ENCODE measurements at places on chromosomes 1 and 21.

GRCh38 chr1:146007489-146008133 is 11.2 kb upstream of the TXNIP start:
- DNase-seq, result no peak

GRCh38 chr1:30968220-30968971 is 59.8 kb upstream of the SDC3 start:
- DNase-seq, result no peak

- DNase-seq, result no peak
These were observed 75.4 kb downstream of the MDM4 start for GRCh38 chr1:204591473-204592090.

DNA sequence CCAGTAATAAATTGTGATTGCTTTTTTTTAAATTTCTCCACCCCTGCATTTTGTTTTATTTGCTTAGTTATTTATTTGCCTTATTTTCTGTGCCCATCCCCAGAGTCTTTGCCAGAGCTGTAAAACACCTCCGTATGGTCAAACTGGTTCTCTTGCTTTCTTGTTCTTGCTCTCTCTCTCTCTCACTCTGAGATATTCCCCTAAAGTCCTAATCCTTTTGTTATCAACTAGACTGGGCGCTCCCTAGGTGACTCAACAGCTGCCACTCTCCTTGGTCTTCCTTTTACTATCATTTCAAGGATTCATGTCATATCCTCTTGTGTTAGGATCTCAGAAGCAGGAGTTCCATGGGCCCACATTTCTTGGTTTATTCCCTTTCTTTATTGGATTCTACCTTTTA is 160.0 kb downstream of the PRDM2 start:
- DNase-seq, result no peak

DNA sequence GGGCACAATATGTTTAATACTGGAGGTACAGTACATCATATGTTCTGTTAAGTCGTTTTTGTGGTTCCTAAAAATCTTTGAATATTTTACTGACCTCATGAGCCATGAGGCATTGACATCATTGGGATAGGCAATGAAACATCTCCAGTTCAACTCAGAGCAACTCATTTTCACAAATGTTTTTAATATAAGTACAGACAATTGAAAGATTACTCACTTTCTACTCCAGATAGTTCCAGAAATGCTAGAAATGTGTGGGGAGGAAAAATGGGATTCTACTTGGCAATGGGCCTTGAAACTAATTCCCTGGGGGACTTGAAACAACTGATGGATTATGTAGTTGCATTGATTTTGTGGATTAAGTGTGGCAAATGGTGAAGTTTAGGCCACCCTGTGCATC is 7.2 kb upstream of the C8B start:
- DNase-seq, result no peak

GRCh38 chr21:27206368-27206982 is 239.6 kb upstream of the ADAMTS5 start:
- DNase-seq, result no peak

GRCh38 chr1:218904416-218904815 is 269.3 kb upstream of the LYPLAL1 start:
- DNase-seq, result no peak

DNA sequence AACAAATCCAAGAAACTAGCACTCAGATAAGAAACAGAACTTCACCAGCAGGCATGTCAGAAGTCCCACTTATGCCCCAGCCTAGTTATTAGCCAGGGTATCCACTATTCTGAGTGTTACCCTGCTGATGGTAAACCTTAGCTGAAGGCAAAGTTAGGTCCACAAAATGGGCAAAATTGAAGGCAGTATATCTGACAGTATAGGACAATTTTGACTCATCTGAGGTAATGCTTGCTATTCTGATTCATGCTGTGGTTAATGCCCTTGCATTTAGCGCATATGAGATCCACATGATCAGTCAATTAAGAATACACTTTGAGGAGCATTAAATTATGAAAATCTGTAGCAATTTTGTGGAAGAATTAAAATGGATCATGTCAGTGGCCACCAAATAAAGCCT is 15.1 kb downstream of the IFI44 start:
- no peak for DNase-seq

DNA sequence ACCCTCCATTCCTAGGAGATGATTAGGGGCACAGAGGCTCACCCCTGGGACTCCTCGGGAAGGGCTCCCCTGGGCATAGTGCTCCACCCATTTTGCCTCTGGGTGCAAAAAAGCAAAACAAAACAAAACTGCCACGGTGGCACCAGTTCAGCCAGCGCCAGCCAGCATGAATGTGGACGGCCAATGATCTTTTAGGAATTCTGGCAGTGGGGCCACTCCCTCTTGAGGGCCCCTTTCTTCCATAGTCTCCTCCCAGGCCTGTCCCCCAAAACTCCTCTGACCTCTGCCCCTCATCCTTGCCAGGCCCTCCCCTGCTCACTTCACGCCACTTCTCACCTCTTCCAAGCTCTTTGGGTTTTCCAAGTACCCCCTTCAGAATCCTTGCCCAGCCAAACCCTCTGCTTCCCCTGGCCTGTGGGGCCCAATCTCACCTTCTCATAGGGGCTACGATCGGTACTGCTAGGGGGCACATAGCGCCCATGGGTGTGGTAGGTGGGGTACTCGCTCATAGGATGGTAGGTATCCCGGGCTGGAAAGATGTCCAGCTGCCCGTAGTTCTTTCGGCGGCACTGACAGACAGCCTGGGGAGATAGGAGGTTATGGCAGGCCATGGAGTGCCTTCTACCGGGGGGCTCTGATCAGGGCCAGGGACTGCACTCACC is 13.3 kb downstream of the TRIM46 start:
- DNase-seq, result no peak

DNA sequence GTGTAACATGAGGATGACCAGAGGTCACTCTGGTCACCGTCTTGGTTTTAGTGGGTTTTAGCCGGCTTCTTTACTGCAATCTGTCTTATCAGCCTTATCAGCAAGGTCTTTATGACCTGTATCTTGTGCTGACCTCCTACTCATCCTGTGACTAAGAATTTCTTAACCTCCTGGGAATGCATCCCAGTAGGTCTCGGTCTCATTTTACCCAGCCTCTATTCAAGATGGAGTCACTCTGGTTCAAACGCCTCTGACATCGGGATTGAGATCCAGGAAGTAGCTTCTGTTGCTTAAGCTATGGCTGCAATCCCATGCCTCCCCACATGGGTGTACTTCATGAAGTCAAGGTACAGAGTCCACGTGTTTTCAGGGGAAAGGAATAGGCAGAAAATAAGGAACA is 19.9 kb downstream of the FMN2 start:
- DNase-seq, result no peak

DNA sequence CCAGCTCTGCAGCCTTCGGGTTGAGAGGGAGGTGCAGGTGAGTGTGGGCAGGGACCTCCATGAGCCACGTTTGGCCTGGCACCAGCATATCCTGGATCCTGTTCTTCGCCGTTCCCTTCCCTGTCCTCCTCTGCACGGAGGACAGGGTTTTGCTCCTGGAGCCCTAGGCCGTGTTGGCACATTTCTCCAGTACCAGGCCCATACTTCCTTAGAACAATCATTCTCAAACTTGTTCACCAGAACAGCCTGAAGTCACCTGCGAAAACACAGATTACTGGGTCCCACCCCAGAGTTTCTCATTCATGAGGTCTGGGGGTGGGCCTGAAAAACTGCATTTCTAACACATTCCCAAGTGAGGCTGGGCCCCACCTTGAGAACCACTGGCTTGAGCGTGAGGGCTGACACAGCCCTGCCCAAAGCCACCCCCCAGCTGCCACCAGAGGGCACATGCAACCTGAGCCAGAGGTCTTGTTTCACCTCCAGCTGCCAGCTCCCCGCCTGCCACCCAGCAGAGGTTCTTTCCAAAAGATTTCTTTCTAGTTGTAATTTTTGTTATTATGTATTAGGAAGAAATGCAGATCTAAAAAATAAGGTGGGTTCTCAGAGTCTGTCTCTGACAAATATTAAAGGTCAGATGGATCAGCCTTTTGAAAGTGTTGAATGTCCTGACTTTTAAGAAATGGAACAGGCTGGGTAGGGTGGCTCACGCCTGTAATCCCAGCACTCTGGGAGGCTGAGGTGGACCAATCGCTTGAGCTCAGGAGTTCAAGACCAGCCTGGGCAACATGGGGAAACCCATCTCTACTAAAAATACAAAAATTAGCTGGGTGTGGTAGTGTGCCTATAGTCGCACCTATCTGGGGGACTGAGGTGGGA is 39.6 kb upstream of the LDLRAP1 start:
- peak; percentile 66 for DNase-seq

DNA sequence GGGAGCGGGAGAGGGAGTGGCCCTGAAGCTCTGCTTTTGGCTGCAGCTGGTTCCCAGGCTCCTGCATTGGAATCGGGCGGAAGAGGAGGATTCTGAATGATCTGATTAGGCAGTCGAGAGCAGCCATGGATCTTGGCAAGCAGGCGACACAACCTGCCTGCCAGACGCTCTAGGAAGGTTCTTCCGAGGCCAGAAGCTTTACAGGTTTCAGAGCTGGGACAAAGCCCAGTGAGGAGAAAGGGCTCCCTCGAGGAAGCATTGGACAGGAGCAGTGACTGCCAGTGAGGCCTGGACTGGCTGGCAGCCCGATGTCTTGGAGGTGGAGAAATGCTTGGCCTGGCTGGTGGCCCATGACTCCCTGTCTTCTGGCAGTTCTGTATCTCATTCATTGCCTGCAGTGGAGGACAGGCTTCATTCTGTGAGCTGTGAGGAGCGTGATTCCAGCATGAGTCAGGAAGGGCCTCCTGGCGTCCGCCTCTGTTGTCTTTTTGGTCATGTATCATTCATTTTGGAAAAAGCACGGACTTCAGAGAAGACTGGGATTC is 132.7 kb upstream of the IPO9 start:
- no peak for DNase-seq

- no peak for DNase-seq
These were observed 173.3 kb downstream of the RUNX1 start for GRCh38 chr21:34875830-34876229.

DNA sequence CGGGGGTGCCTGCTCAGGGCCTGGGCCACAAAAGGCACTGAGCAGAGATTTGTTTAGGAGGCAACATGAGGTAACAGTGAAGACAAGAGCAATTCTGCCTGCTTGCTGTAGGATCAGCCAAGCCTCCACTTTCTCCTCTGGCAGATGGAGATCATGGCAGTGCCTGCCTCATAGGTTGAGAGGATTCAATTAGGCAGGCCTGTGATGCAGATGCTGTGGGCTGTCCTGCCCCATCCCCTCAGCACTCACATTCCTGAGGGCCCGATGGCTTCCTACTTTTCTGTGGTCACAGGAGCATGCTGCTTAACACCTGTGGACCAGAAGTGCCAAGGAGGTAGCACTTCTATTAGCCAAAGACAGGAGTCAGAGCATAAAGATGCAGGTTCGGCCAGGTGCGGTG is 1.2 kb upstream of the UBL4B start:
- DNase-seq, result no peak

GRCh38 chr1:109818988-109819764 is 55.5 kb upstream of the EPS8L3 start:
- DNase-seq, result no peak

DNA sequence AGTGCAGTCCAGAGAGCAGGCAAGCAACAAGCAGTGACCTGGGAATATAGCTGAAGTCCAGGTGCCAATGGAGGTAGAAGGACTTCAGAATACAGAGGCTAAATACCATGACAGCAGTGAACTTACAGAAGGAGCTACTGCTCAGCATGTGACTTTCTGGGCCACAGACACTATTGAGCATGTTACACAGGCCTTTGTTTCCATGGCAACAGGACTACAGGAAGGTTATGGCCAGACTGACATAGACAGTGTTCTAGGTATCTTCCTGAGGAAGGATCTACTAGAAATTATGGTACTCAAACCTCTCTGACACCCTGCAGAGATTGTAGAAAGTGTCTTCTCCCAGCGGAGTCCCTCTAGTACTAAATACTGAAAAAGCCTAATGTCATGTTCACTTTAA is 11.0 kb downstream of the OR2M5 start:
- DNase-seq, result no peak

DNA sequence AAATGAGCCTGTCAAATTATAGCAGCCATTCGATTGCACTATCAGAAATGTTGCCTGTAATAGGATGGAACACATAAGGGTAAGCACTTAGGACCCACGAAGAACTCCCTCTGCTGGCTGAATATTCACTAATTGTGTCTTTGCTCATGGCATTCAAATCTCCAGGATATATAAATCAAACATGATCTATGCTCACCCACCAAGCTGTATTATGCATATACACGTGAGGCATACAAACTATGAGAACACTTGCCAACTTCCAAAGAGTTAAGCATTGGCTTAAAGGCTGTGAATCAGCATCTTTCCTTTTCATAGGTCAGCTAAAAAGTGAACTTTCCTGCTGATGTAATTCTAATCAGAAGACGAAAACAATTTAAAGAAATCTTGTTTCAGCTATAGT is 34.5 kb downstream of the TMPRSS15 start:
- no peak for DNase-seq

DNA sequence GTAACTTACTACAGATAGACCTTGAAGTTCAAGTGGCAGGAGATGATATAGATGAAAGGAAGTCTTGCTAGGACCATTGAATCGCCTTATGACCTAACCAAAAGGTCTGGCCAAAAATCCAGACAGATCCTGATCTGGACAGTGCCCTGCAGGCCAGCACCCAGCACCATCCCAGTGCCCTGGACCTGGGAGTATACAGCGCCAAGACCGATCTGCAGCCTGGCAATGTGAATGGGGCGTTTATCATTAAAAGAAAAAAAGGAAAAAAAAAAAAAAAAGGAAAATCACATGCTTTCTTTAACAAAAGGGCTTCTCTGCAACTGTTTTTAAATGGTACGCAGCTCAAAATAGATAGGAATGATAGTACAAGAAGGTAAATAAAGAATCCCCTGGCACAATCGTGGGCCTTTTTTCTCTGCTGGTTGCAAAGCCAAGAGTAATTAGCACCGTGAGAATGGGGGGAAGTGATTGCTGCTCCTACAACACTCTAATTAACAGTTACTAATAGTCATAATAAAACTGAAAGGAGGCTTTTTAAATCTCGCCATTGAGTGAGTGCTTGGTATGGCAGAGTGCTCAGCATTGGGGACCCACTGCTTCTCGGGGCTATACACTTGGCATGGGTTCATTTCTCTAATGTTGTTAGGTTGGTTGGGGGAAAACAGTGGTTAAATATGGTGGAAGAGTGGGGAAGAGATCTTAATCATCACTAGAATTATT is 146.7 kb downstream of the KAZN start:
- no peak for DNase-seq

DNA sequence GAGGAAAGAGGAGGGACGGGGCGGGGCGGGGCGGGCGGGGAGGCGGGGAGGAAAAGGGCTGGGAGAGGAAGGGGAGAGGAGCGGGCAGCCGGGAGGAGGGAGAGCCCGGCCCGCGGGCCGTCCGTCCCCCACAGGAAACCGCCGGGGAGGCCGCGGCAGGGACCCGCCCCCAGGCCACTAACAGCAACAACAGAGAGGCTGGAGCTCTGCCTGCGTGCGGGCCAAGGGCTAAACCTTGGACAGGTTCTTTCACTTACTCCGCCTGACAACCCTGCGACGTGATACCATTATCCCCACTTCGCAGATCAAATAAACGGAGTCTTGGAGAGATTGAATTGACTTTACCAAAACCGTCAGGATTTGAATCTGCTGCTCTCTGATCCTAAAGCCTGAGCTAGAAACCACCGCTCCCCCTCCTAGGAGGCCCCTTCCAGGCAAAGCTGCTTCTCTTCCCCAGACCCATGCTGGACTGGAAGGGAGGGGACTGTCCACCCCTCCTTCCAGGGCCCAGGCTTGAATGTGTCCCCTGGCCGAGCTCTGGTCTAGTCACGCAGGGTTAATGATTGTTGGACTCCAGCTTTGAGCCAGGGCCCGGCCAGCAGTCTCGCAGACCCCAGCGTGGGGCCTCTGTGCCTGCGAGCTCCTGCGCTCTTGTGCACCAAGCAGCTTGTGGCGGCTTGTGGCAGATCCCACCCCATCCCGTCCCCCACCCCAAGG is at the start of gene EVA1B:
Gene EVA1B (minus strand): TSS at position 10 of the 717 bp plus-strand sequence. CDS start 608 bp downstream, outside the sequence.
- peak; percentile 59 for DNase-seq
